ENCODE measurements at places on chromosomes 1 and 21.

GRCh38 chr1:93818570-93818959, 60.4 kb downstream of the DNTTIP2 start:
- DNase-seq, result no peak

GRCh38 chr1:15706751-15707150, 22.6 kb downstream of the PLEKHM2 start:
- no peak for DNase-seq

- DNase-seq, result no peak
These were observed 270.5 kb downstream of the RRAGC start for GRCh38 chr1:38589036-38589435.

- DNase-seq, result no peak
These were observed 258.3 kb downstream of the MATN1 start for GRCh38 chr1:30465096-30465495.

DNA sequence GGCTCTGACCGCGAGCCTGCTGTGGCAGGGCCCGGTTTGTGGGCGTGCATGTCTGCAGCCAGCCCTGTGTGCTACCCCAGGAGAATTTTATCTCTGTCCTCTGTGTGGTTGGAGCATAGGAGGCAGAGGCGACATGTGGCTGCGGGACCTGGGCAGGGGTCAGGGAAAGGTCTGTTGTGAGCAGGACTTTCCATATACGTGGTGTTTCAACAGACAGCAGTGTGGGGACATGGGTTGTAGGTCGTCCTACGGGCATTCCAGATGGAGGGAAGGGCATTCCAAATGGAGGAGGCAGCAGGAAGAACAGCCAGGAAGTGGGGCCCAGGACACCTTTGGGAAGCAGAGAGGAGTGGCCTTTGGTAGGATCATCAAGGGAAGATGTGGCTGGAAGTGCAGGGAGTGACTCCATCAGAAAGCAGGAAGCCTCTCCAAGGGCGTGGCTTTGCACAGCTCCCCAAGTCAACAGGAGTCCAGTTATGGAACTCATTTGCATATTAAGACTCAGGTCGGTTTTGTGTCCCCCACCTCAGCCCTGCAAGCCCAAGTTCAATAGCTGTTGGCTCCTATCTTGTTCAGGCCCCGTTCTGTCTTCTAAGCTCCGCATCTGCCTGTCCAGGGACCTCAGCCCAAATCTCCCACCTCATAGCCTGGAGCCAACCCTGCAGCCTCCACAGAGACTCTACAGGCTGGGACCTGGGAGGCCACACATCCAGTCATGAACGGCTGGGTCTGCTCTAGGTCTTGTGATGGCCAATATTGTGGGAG, 309.1 kb downstream of the MATN1 start:
- DNase-seq, result no peak

DNA sequence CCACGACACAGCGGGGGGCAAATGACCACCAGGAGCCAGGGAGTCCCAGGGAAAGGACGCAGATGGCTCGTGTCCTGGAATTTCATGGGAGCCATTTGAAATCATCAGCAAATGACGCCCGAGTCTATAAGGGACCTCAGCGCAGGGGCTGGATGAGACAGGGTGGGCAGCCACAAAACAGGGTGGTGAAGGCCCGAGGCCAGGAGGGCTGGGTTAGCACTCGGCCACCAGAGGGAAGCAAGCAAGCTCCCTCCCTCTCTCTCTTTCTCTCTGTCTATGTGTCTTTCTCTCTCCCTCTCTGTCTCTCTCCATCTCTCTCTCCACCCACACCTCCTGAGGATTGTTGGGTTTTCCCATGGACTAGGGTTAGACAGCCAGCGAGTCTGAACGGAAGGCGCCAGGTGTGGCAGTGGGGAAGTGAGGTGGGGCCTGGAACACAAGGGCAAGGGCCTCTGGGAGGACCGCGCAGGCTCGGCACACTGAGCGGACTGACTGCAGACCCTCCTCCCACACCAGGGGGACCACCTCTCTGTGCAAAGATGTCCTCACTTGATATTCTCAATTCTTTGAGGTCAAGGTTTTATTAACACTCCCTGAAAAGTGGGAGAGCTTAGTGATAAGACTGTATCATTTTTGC, 73.8 kb upstream of the TMPRSS2 start:
- no peak for DNase-seq

DNA sequence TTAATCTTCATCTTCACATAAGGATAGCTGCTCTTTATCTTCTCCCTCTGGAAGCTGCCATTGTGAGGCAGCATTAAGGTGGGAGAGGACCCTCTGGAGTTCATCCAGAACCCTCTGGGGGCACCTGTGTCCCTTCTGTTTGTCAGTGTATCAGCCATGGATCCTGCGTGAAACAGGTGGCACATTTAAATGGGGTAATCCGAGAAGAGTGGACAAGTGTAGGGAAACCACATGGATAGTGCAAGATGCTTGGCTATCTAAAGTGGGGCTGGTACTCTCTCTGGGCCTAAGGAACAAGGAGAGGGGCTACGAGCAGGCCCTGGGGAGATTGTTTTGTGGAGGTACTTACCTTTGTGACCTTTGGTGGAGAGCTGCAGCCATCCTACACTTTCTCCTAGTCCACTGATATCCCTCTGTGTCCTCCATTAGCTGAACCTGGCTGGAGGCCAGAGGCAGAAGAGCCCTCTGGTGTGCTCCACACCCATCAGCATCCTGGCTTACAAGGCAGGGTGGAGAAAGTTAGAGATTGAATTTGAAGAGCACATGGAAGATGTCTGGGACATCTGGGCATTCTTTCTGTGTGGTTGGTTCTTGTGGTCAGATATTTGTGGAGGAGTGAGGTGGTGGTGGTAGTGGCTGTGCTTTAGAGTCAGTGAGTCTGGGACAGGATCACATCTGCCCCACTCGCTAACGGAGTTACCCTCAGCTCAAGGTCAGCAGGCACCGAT, 117.7 kb downstream of the FGGY start:
- peak; percentile 77 for DNase-seq

- peak; percentile 37 for DNase-seq
These were observed 123.9 kb upstream of the PPP2R5A start for GRCh38 chr1:212161231-212161781.

GRCh38 chr1:43312212-43312623, 11.4 kb downstream of the TIE1 start:
- no peak for DNase-seq

DNA sequence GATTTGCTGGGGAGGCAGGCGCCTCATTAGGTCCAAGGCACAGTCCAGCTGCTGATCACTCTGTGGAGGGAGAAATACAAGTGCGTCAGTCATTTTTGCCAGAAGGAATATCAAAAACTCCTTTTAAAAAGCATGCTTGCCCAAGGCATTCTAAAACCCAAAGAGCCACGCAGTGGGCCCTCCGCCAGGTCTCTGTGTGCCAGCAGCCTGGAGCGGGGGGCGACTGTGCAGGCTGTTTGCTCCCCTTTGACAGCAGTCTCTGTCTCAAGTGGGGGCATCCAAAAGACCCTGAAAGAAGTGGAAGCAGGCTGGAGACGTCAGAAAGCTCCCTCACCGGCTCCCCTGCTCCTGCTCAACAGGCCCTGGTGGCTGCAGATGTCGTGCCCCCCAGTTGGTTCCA, 65.6 kb downstream of the CAPZB start:
- DNase-seq, result no peak

DNA sequence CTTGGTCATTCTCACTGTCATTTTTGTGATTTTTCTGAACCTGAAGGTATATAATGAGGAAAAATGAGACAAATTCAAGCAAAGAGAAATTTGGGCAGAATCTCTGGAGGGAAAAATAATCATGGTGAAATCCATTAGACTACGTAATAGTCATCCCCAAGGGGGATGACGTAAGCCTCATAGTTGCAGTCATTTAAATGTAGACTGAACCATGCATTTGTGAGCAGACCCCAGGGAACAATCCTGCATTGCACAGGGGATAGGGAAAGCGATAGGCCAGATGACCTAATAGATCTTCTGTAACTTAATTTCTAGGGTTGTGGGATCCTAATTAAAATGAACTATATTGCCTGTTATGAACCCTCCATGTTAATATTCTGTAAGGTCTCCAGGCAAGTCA, 167.4 kb upstream of the C1orf21 start:
- no peak for DNase-seq

DNA sequence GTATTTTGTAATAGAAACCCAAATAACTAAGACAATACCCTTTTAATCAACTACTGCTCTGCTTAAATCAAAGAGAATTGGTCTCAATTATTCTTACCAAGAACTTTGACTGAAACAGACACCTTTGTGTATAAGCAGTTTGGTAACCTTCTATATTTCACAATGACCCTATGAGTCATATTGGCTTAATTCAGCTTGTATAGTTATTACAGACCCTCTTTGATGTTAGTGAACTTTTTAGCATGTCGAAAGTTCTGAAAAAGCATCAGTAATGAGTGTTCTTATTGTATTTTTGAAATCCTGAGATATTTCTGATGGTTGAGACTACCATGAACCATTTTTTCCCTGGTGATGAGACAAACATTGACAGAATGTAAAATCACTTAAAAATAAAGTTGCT, 43.3 kb upstream of the RABGAP1L start:
- no peak for DNase-seq

GRCh38 chr1:174556392-174556791, 108.6 kb downstream of the GPR52 start:
- no peak for DNase-seq

DNA sequence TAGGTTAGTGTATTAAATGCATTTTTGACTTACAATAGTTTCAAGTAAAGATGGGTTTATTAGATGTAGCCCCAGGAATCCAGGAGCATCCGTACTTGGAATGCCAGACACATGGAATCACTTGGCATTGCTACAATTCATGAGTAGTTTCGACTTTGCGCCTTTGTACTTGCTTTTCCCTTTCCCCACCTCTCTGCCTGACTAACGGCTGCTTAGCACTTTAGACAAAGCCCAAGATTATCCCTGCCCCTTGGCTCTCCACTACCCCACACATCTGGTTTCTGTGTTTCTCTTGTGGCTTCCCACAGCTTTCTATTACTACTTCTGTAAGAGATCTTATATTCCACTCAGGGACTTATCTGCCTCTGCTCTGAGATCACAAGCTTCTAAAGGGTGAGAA, 397.7 kb upstream of the POU3F1 start:
- DNase-seq, result no peak

DNA sequence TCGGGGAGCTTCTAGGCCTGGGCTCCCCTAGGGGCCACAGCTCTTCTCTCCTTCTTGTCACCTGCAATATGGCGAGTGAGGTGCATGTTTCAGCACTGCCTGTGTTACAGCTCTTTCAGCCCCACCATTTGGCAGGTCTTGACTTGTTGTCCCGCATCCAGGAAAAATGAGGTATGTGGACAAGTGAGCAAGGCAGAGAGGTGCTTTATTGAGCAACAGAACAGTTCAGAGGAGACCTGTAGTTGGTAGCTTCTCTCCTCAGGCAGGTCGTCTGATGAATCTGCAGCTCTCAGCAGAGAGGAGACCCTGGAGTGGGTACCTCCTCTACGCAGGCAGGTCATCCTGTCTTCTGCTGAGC, 208.2 kb upstream of the USP25 start:
- no peak for DNase-seq

DNA sequence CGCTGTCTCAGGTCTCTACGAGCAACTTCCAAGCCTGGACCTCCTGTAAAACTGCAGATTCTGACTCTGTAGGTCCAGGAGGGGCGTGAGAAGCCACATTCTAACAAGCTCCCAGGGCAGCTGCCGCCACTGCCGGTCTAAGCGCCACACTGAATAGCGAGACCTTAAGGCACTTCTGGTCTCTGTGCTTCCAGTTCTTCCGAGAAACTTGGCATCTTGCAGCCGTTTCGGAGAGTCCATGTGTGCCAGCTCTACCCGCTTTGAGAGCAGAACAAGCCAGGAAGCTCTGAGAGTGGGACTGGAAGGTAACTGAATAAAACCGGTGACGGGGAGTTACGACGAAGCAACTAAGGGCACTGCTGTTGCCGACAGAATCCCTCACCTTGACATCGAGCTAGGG, 12.5 kb downstream of the AGT start:
- no peak for DNase-seq

- DNase-seq, result no peak
These were observed 69.1 kb upstream of the STUM start for GRCh38 chr1:226479474-226479873.

- DNase-seq, result no peak
These were observed 15.9 kb upstream of the SAMD11 start for GRCh38 chr1:907611-908451.

GRCh38 chr21:34858559-34858958, 189.8 kb downstream of the CLIC6 start:
- no peak for DNase-seq

GRCh38 chr1:185850366-185850765, 116.2 kb downstream of the HMCN1 start:
- DNase-seq, result no peak

DNA sequence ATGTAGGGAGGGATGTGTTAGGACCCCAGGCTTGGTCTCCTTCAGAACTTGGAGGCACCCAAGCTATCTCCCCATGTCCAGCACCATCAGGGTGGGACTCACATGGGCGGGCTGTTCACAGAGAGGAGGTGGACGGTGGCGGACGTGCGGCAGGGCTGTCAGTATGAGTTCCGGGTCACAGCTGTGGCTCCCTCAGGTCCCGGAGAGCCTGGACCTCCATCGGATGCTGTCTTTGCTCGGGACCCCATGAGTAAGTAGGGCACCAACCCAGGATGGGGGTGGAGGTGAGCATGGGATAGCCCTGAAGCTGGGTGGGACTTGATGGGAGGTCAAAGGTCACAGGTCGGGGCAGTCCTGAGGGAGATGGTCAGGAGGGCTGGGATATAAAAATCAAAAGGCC, 27.8 kb downstream of the IGFN1 start:
- no peak for DNase-seq

- DNase-seq, result no peak
These were observed 12.9 kb upstream of the FTCD start for GRCh38 chr21:46168238-46168637.

DNA sequence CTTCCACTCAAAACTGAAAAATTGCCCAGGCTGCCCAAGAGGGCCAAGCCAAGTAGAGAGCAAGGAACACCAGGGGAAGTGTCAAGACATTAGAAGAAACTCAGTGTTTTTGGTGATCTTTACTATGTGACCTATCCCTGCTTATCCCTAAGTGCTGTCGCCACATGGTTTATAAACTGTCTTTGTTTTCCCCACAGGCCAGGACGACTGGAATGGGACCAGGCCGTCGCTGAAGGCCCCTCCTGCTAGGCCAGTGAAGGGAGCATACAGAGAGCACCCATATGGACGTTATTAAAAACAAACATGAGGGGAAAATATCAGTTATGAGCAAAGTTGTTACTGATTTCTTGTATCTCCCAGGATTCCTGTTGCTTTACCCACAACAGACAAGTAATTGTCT, 28.7 kb downstream of the KHDRBS1 start:
- DNase-seq, result no peak

- DNase-seq, result no peak
These were observed 81.5 kb downstream of the PTGER3 start for GRCh38 chr1:70966018-70966638.

GRCh38 chr1:239125027-239125426, 261.3 kb upstream of the CHRM3 start:
- no peak for DNase-seq

GRCh38 chr1:2111674-2112035, 61.4 kb downstream of the PRKCZ start:
- DNase-seq, result no peak

GRCh38 chr1:200330741-200331428, 79.0 kb downstream of the ZNF281 start:
- no peak for DNase-seq

Measured in NCI-H2029 (cell line).